Pancreas (tissue), 10 donors: ENCODE measurements at places on chromosomes 13 and 19. TPM values are rescaled to one million over a fixed set of nuclear protein-coding genes. Genes with fewer than 3 reads are reported as not detected.

TJP3 gene
- 23.7 TPM for total RNA-seq

WDR88 gene
- total RNA-seq: not detected

RFXAP gene
- 2.4 TPM for total RNA-seq

SMIM17 gene
- not detected for total RNA-seq

ZNF382 gene
- total RNA-seq: 1.8 TPM

KANK3 gene
- total RNA-seq: 2.1 TPM

EHD2 gene
- 28.3 TPM for total RNA-seq

AXL gene
- total RNA-seq: 6.6 TPM

TMEM86B gene
- 1.6 TPM for total RNA-seq

NLRP9 gene
- total RNA-seq: not detected

MBD3L3 gene
- not detected for total RNA-seq

PAK4 gene
- total RNA-seq: 28.0 TPM

TUBA3C gene
- total RNA-seq: not detected

FPR1 gene
- total RNA-seq: 6.8 TPM

PRTN3 gene
- 0.24 TPM for total RNA-seq

CNN1 gene
- total RNA-seq: 5.2 TPM

FAM216B gene
- total RNA-seq: not detected

NXNL1 gene
- not detected for total RNA-seq

ARL11 gene
- 0.08 TPM for total RNA-seq

RPL18A gene
- 2,026 TPM for total RNA-seq

NR2F6 gene
- total RNA-seq: 34.7 TPM

EFNB2 gene
- 8.0 TPM for total RNA-seq

TICAM1 gene
- total RNA-seq: 6.0 TPM

NLRP5 gene
- total RNA-seq: not detected

MPND gene
- 11.8 TPM for total RNA-seq

DCT gene
- total RNA-seq: 0.79 TPM

SYT3 gene
- 0.38 TPM for total RNA-seq

SIGLEC5 gene
- total RNA-seq: not detected

SYNE4 gene
- total RNA-seq: 4.6 TPM

ALG11 gene
- 18.8 TPM for total RNA-seq

CD209 gene
- 4.5 TPM for total RNA-seq

DBP gene
- total RNA-seq: 3.3 TPM

POLR1G gene
- total RNA-seq: 0.91 TPM

INAFM1 gene
- 13.1 TPM for total RNA-seq

LPAR6 gene
- 12.1 TPM for total RNA-seq

PKN1 gene
- total RNA-seq: 70.3 TPM

TMEM238 gene
- total RNA-seq: 21.1 TPM

CCDC61 gene
- total RNA-seq: 8.6 TPM

CDC37 gene
- total RNA-seq: 44.7 TPM

GPR4 gene
- total RNA-seq: 1.2 TPM

ELL gene
- 9.7 TPM for total RNA-seq

ZNF699 gene
- total RNA-seq: 1.3 TPM

HCN2 gene
- total RNA-seq: 0.12 TPM

ACER1 gene
- not detected for total RNA-seq

ZNF829 gene
- total RNA-seq: 1.3 TPM

ZNF600 gene
- 3.1 TPM for total RNA-seq

PTBP1 gene
- 133 TPM for total RNA-seq
